ENCODE measurements at places on chromosomes 12 and 14.
A peak's percentile ranks its signal among the peaks of the same experiment; 100 is the strongest.

DNA sequence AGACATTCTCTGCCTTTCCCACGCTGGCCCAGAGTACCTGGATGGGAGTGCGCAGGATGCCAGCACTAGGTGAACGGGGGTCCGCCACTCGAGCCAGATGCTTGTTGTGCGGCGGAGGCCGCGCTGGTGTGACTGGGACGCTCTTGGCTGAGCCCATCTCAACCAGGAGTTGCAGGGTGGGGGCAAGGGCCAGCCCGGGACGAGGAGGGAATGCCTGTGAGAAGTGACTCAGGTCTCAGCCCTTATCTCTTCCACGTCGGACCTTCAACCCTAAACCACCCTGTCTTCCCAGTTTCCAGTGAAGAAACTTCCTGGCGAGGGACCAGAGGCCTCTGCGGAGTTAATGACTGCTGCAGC is 312 bp downstream of the CDCA3 start:
- no peak for DNase-seq

- DNase-seq: no peak
Measured at GRCh38 chr14:94403312-94403932, 15.0 kb upstream of the SERPINA1 start.

GRCh38 chr14:35384455-35385041 is 20.0 kb downstream of the NFKBIA start:
- DNase-seq: peak; percentile 86

GRCh38 chr14:79567306-79567705 is 644.0 kb downstream of the DIO2 start:
- DNase-seq: no peak

GRCh38 chr14:101505236-101505970 is 55.9 kb upstream of the DIO3 start:
- DNase-seq: no peak

DNA sequence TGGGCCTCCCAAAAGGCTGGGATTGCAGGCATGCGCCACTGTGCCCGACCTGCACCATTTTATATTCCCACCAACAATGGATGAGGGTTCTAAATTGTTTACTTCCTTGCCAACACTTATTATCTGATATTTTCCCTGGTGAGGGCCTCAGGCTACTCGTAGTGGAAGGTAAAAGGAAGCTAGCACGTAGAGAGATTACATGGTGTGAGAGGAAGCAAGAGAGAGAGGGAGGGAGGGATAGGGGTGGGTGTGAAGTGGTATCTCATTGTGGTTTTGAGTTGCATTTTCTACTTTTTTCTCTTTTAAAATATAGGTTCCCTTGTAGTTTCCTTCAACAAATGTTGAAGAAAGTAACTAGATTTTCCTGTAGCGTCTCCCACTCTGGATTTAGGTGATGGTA is 30.9 kb downstream of the MYO1H start:
- DNase-seq: no peak

- no peak for DNase-seq
Measured at GRCh38 chr12:68602720-68603119, 8.0 kb upstream of the RAP1B start.

GRCh38 chr14:89221109-89221810 is 195.8 kb downstream of the FOXN3 start:
- peak; percentile 77 for DNase-seq

DNA sequence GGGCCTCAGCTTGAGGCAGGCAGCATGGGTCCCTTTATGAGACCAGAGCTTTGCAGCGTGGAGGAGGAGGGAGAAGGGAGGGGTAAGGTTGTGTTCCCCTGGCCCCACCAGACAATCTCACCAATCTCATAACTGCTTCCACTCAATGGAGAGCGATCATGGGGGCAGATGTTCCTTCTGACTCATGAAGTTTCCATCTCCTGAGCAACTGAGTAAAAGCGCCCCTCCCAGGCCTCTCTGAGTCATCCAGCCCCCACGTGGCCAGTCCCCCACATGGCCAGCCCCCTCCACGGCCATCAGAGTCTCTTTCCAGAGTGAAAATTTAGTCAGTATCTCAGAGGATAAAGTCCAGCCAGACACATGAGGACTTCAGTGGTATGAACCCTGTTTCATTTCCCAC is 39.2 kb upstream of the PLXNC1 start:
- peak; percentile 71 for DNase-seq

- DNase-seq: no peak
Measured at GRCh38 chr14:26175658-26176057, 422.2 kb downstream of the NOVA1 start.

DNA sequence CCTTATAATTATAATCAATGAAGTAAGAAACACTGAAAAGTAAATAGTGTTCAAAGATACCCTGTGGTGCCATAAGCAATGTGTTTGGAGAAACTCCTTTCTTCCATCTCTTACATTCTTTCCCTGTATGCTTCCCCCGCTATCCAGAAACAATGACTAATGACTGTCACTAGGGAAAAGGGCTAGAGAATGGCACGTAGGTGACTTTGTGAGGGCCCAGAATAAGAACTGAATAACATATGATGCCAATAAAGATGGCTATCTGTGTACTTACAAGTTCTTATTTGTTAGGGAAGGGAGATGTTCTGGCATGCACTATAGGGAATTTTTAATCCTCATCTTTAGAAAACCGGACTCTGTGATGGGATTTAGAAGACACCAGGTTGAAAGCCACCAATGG is 4.7 kb upstream of the KRT7 start:
- peak; percentile 61 for DNase-seq

- DNase-seq: peak; percentile 86
Measured at GRCh38 chr12:124685689-124686369, 118.4 kb upstream of the NCOR2 start.

GRCh38 chr12:121087467-121088194 is 45.0 kb upstream of the P2RX7 start:
- DNase-seq: no peak

- DNase-seq: peak; percentile 99
Measured at GRCh38 chr12:106084014-106084671, 54.6 kb downstream of the NUAK1 start.

DNA sequence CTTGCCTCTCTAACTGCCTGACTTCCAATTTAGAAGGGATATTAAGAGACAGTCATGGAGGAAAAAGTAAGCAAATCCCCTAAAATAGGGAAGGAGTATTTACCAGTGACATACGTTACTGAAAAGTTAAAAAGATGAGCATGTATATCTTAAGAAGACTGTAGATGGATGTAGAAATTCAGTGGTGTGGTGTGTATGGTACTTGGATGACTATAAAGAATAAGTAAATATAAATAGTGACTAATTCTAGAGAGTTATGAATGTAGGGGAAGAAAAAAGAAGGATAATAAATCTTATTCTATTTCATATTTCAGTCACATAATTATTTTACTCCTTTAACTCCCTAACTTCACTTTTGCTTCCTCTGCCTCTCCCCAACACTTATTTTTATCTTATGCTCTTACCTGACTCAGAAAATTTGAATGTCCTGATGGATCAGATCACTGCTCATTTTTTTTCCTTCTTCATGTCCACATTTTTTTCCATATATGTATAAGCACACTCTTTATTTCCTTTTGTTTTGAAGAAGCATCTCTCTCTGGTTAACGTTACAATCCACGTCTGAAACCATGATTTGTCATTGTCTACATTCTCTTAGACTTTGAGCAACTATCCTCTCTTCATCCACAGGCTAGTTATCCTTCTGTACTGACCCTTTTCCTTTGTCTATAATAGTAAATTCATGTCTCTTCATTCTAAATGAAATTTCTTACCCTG is 422.7 kb upstream of the SYT1 start:
- DNase-seq: peak; percentile 37

DNA sequence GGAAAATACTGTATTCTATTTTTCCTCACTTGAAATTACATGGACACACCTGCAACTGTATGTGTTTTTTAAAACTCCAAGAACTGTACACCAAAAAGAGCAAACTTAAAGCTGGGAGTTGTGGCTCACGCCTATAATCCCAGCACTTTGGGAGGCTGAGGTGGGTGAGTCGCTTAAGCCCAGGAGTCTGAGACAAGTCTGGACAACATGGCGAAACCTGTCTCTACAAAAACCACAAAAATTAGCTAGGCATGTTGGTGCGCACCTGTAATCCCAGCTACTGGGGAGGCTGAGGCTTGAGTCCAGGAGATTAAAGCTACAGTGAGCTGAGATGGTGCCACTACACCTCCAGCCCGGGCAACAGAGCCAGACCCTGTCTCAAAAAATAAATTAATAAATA is 95.9 kb downstream of the SINHCAF start:
- no peak for DNase-seq

- peak; percentile 19 for DNase-seq
Measured at GRCh38 chr12:3332188-3332587, 158.8 kb upstream of the PRMT8 start.

DNA sequence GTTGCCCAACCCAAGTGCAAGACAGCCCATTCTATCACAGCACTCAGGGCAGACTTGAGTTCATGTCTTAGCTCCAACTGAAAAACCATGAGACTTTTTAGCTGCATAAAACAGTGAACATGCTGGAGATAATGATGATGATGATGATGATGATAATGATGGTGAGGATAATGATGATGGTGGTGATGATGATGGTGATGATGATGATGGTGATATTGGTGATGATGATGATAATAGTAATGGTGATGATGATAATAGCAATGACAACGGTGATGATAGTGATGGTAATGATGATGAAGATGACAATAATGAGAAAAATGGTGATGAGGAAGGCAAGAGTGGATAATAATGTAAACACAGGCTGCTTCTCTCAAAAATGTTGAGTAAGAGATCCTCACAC is 576.2 kb downstream of the BCL11B start:
- DNase-seq: no peak

DNA sequence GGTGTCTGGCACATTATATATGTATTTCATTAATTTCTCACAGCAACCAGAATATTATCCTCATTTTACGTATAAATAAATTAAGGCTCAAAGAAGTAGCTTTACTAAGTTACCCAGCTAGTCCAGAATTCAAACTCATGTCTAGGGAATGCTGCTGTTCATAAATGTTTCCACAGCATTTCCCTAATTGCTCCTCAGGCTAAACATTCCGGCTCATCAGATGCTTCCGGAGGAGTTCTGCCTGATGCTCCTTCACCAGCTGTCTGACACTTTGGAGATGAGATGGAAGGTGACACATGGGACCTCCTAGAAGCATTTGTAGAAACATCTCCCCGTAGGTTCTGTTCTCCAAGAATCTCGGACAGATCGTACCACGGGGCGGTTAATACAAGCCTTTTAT is 12.1 kb downstream of the KRT85 start:
- no peak for DNase-seq

GRCh38 chr12:93550748-93551611 is 21.5 kb upstream of the SOCS2 start:
- DNase-seq: peak; percentile 5

DNA sequence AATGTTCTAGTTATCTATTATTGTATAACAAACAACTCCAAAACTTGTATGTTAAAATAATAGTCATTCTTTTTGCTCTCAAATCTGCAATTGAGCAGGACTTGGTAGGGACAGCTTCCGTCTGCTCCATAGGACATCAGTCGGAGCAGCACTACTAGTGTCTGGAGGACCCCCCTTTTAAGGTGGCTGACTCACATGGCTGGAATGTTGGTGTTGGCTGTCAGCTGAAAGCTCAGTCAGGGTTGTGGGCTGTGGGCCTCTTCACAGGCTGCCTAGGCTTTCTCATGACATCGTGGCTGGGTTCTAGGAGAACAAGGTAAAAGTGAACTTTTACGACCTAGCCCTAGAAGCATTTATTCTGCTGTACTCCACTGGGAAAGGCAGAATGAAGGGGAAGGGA is 160.6 kb downstream of the ANO4 start:
- DNase-seq: peak; percentile 71

- DNase-seq: no peak
Measured at GRCh38 chr12:124375141-124375788, 80.4 kb downstream of the RFLNA start.

GRCh38 chr12:22821985-22822384 is 197.0 kb downstream of the ETNK1 start:
- peak; percentile 1 for DNase-seq

DNA sequence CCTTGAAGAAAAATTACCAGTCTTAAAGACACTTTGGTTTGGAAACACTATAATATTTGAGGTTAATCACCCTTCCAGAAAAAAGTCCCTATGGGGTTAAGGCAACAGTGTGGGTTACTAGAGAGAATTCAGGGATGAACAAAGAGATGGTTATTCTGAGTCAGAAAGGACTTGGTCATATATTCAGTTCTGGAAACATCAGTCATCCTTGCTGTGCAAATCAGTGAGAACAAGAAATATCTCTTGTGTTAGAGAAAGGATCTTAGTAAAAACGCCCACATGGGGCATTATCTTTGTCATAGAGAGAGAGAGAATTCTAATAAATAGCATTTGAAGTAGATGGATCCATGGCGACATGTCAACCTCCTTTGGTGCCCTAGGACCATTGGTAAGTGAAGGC is 59.4 kb upstream of the E2F7 start:
- peak; percentile 91 for DNase-seq

DNA sequence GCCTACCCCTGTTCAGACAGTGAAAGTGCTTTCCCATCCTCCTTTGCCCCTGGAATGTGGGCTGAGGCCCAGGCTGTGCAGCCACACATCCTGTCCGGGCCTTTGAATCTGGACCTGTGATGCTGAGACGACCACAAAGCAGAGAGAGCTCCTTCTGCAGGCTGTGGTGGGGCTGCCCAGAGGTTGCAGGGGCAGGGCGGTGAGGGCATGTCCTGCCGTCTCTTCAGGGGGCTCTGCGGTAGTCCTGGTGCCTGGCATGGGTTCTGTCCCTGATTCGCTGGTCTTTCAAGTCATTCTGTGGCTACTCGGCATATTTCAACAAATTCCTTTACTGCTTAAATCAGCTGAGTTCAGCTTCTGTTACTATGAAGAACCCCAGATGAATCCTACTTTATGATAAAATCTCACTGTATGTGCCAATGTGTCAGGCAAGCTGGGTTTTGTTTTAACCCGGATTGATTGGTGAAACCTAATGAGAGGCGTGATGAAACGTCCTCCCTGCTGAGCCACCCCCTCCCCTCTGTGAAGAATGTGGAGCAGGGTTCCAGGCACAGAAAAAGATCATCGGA is 63.4 kb upstream of the DICER1 start:
- peak; percentile 83 for DNase-seq

DNA sequence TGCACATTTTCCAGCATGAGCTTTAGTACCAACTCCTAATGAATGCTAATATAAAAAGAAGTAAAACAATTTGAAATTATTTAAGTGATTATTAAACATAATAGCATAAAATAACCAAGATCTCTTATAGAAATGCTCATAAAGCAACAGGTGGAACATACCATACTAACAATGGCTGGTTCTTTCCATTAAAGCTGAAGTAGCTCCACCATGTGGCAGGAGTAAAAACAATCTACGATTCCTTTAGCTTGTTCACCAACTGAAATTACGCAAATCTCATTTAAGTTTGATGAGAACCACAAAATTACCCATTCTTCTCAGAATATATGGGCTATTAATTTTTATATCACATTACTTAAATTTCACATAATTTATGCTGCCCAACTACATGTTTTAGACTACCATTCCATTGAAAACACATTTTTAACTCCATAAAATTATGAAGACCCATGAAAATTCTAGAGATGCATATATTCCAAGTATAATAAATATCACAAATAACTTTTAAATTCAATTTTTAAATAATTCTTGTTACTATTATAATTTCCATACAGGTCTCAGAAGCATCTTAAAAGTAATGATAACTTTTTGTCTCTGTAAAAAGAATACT is 213.6 kb downstream of the DAD1 start:
- peak; percentile 40 for DNase-seq

Data from fibroblast of skin of right biceps (primary cell).